Hair follicle dermal papilla cell (primary cell): ENCODE measurements at places on chromosomes 12 and 14. TPM values are rescaled to one million over a fixed set of nuclear protein-coding genes. Genes with fewer than 3 reads are reported as not detected.

Gene TAS2R7
- total RNA-seq = 0.16 TPM in 1 of 2 replicates, not detected in the other

Gene ASCL1
- not detected in 2 replicates for total RNA-seq

Gene KRT6B
- total RNA-seq = 1.9 and 4.1 TPM in 2 replicates

Gene RXYLT1
- 14.9 and 16.6 TPM in 2 replicates for total RNA-seq

Gene REP15
- 1.5 and 2.6 TPM in 2 replicates for total RNA-seq

Gene TAS2R13
- total RNA-seq = 1.8 and 3.4 TPM in 2 replicates

Gene GAS2L3
- total RNA-seq = 19.4 and 24.5 TPM in 2 replicates

Gene DEPDC4
- total RNA-seq = 0.49 TPM in 2 replicates

Gene SLC15A4
- 53.8 and 61.2 TPM in 2 replicates for total RNA-seq

Gene CD4
- 1.7 and 3.2 TPM in 2 replicates for total RNA-seq

Gene SMCO2
- not detected in 2 replicates for total RNA-seq

Gene POTEM
- not detected in 2 replicates for total RNA-seq

Gene PTGER2
- total RNA-seq = 0.97 and 1.1 TPM in 2 replicates

Gene KRT4
- not detected in 2 replicates for total RNA-seq

Gene OR10G2
- not detected in 2 replicates for total RNA-seq

Gene KLHDC1
- 3.2 and 5.7 TPM in 2 replicates for total RNA-seq

Gene HOXC9
- not detected in 2 replicates for total RNA-seq

Gene PRPH
- 0.12 and 0.16 TPM in 2 replicates for total RNA-seq

Gene KRT77
- total RNA-seq = not detected in 2 replicates

Gene AKAP6
- 2.1 and 2.9 TPM in 2 replicates for total RNA-seq

Gene CLEC2D
- 4.1 and 7.0 TPM in 2 replicates for total RNA-seq

Gene DCN
- total RNA-seq = 827 and 850 TPM in 2 replicates

Gene ITGA5
- 326 and 330 TPM in 2 replicates for total RNA-seq

Gene PAPOLA
- total RNA-seq = 89.9 and 124 TPM in 2 replicates

Gene ZFC3H1
- total RNA-seq = 24.9 and 36.2 TPM in 2 replicates

Gene MGP
- 0.85 TPM in 1 of 2 replicates, not detected in the other for total RNA-seq

Gene FERMT2
- 178 and 206 TPM in 2 replicates for total RNA-seq

Gene TBX3
- total RNA-seq = 30.8 and 36.2 TPM in 2 replicates

Gene SEC23A
- 331 and 445 TPM in 2 replicates for total RNA-seq

Gene SDS
- total RNA-seq = not detected in 2 replicates

Gene C12orf60
- total RNA-seq = 0.49 and 0.65 TPM in 2 replicates

Gene FAM186B
- 0.49 and 0.61 TPM in 2 replicates for total RNA-seq

Gene MYG1
- 38.8 and 39.8 TPM in 2 replicates for total RNA-seq

Gene SIRT4
- 0.65 and 0.85 TPM in 2 replicates for total RNA-seq

Gene SYCP3
- total RNA-seq = 0.16 TPM in 1 of 2 replicates, not detected in the other

Gene ATP5F1B
- 321 and 357 TPM in 2 replicates for total RNA-seq

Gene NGB
- not detected in 2 replicates for total RNA-seq
